GDM1 (cell line): ENCODE measurements at places on chromosomes 1 and 21.

DNA sequence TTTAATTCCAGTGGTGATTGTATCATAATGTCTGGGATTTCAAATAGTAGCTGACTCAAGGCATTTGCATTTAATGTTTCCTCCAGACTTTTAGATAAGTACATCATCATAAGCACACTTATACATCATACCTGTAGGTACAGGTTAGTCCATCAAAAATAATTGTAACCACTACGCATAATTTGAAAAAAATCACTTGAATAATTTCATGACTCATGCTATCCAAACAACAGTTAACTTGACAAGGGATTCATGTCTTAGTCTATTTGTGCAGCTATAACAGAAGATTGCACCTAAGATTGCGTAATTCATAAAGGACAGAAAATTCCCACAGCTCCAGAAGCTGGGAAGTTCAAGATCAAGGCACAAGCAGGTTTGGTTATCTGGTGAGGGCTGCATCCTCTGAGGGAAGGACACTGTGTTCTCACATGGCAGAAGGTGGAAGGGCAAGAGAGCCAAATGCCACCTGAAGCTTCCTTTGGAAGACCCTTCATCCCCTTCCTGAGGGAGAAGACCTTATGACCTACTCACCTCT, 801.7 kb upstream of the BRINP3 start:
- no peak for DNase-seq

DNA sequence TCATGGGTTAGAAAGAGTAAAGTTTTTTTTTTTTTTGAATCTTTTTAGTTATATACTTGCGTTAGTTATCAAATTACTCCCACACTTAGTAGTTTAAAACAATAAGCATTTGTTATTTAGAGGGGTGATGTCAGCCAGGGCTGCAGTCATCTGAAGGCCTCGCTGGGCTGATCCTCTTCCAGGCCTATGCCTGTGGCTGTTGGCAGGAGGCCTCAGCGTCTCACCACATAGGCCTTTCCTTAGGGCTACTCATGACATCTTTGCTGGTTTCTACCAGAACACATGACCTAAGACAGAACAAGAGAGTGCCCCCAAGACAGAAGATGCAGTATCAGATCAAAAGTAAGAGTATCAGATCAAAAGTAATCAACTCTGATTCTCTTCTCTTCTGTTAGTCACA, 167.4 kb downstream of the HHAT start:
- no peak for DNase-seq

GRCh38 chr1:118989878-118990378, 1.8 kb upstream of the TBX15 start:
- DNase-seq = no peak

- no peak for DNase-seq
Observed at GRCh38 chr21:42480736-42481135, 15.3 kb downstream of the RSPH1 start.

GRCh38 chr21:25744854-25745253, 10.1 kb downstream of the GABPA start:
- no peak for DNase-seq

GRCh38 chr1:112599477-112599876, 19.5 kb downstream of the ST7L start:
- no peak for DNase-seq

DNA sequence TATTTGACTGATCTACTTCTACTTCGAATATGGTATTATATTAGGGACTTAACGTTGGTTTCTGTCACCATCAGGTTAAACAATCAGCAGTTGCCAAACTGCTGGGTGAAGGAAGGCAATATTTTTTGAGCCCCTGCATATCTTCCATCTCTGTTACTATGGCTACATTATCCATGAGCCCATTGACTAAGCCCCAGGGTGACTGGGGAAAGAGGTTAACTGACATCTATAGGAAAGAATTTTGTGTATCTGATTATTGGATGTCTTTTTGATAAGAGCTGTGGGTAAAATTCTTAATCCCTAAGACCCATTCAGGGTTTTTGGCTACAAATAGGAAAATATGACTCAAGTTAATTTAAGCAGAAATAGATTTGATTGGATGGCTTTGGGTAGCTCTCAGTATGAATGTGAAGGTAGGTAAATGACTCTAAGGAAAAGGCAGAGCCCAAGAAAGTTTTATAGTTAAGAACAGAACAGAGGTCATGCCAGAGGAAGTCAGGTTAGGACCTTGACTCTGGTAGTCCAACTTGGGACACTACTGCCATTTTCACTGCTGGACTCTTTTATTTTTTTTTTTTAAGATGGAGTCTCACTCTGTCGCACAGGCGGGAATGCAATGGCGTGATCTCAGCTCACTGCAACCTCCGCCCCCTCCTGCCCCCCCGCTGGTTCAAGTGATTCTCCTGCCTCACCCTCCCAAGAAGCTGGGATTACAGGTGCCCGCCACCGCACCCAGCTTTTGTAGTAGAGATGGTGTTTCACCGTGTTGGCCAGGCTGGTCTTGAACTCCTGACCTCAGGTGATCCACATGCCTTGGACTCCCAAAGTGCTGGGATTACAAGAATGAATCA, 8.9 kb upstream of the XPR1 start:
- no peak for DNase-seq

- no peak for DNase-seq
Observed at GRCh38 chr1:84117868-84118267, 26.2 kb upstream of the PRKACB start.

GRCh38 chr1:42815941-42816584, 859 bp upstream of the ERMAP start:
- no peak for DNase-seq

DNA sequence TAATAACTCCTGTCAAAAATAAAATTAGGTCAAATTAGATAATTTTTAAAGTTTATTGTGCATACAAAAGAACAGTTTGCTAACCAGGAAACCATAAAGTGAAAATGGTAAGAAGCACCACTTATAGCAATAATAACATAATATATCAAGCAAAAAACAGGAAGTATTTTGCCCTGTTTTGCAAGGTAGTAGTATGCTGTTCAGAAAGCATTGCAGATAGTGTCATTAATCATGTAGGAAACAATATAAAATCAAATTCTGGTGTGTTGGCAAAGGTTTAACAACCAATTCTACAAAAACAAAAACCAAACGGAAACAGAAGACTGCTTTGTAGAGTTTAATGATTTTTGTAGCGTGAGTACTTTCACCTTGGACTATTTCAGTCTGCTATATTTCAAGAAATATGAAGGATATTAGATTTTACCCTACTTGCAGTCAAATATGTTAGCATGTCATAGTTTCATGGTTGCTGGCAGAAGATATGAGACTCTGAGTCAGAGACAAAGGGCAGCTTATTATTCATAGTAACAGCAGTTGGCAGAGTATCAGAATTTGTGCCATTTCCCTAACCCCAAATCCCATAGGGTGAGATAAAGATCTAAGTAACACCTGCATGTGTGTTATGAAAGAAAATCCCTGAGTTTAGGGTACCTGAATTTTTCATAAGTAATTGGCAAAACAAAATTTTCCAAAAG, 729.0 kb upstream of the BRINP3 start:
- DNase-seq = no peak

DNA sequence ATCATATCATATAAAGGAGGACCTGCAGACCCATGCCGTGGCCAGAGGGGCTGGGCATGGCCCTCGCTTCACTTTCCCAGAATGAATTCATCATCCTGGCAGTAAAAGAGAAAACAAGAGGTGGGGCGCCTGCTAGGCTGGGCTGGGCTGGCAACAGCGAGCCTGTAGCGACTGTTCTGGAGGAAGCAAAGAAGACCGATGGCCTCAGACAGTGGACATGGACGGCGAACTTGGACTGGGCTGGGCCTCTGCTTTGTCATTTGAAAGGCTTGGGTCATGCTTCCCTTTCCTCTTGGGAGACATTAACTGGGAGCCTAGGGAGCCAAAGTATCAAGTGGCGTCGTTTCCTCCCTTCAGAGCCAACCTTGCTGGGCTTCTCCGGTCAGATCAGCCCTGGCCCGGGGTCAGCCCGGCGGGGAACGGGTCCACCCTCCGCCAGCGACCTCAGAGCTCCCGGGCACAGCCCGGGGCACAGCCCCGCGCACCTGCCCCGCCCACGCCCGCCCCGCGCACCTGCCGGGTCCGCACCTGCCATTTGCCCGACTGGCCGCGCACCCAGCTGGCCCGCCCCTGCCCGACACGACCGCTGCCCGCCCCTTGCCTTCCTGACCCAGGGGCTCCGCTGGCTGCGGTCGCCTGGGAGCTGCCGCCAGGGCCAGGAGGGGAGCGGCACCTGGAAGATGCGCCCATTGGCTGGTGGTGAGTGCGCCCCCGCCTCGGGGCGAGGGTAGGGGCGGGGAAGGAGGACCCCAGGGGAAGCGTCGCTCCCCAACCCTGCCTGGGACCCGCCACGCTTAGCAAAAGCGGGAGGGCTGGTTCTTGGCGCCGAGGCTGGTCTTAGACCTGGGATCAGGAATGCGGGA, at the start of gene FAM3B:
Gene FAM3B, plus strand, starts transcription at position 602 of the 863 bp plus-strand sequence. Its CDS starts 79 bp downstream, at position 681.
- DNase-seq = no peak

DNA sequence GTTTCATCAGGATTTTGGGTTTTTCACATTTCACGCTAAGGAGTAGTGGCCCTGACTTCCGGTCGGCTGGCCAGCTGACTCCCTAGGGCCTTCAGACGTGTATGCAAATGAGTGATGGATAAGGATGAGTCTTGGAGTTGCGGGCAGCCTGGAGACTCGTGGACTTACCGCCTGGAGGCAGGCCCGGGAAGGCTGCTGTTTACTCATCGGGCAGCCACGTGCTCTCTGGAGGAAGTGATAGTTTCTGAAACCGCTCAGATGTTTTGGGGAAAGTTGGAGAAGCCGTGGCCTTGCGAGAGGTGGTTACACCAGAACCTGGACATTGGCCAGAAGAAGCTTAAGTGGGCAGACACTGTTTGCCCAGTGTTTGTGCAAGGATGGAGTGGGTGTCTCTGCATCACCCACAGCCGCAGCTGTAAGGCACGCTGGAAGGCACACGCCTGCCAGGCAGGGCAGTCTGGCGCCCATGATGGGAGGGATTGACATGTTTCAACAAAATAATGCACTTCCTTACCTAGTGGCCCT, 23.1 kb upstream of the TNFRSF1B start:
- no peak for DNase-seq

- DNase-seq = no peak
Observed at GRCh38 chr1:148333875-148334338, 149.2 kb downstream of the PPIAL4G start.

- DNase-seq = no peak
Observed at GRCh38 chr1:33966346-33967141, 102.7 kb downstream of the HMGB4 start.

DNA sequence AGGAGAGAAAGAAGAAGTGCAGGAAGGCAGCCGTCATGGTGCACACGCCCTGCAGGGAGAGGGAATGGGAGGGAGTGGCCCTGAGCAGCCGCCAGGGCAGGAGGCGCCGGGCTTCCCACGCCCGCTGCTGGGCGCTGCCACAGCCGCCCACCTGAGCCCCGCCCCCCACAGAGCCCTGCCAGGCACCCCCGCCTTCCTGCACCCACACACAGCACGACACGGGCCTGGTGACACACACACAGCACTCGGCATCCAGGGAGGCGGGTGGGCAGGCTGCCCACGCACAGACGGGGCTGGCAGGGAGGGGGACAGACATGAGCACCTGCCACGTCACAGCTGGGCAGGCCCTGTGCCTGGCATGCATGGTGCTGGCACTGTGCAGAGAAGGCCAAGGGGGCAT, 27.5 kb downstream of the ADGRB2 start:
- DNase-seq = no peak

DNA sequence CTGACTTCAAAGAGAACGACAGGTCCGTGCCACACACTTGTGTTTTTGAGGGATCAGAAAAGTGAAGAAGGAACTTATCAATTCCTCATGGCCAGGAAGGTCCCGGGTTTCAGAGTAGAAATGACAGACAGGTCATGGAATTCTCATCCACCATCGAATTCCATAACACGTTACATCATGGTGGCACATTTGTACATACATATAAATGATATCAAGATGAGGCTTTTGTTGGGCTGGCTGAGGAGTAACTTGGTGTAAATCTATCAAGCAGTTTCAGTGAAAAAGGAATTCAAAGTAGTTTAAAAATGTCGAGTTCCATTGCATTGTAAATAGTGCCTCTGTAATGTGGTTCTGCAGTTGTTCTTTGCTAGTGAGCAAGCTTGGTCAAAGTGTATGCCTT, 22.9 kb upstream of the GNPAT start:
- no peak for DNase-seq

DNA sequence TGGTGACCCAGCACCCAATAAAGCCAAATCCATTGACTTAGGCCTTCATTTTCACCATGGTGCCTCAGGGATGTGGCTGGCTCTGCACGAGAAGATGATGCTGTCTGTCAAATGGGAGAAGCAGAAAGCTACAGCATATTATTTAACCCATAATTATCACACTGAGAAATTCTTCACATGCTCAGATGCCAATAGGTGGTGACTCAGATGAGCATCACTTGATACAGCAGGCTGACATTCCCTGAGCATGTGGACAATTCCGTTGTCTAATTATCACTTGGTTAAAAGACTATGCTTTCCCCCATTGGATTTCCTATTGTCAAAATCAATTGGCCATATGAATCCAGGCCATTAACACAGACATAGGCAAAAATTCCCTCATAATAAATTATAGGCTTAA, 44.0 kb upstream of the HSD3B1 start:
- DNase-seq = no peak

GRCh38 chr1:110383251-110383990, 7.4 kb downstream of the SLC16A4 start:
- no peak for DNase-seq

DNA sequence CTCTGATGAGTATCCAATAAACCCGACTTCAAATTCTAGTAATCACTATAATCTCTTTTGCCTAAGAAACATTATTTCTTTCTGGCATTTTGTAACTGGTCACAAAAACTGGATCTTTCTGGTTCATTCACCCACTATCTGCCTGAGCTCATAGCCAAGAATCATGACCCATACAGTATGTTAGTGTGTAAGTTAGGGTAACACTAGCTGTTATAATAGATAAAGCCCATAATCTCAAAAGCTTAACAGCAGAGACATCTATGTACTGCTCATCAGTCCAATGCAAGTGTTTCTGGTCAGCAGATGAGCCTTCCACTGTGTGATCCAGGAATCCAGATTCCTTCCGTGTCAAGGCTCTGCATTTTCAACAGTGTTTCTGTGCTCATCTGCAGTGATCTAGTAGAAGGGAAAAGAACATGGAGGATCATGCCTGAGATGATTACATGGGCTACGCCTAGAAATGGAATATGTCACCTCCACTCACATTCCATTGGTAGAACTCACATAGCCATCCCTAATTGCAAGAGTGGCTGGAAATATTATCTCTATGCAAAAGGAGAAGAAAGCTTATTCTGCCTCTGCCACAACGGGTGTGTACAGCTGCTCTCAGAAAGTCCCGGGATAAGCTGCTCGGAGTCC, 27.7 kb downstream of the RRAGC start:
- no peak for DNase-seq

GRCh38 chr1:111801071-111801850, 45.6 kb downstream of the DDX20 start:
- no peak for DNase-seq

- no peak for DNase-seq
Observed at GRCh38 chr1:197200272-197200899, 53.9 kb upstream of the ASPM start.

DNA sequence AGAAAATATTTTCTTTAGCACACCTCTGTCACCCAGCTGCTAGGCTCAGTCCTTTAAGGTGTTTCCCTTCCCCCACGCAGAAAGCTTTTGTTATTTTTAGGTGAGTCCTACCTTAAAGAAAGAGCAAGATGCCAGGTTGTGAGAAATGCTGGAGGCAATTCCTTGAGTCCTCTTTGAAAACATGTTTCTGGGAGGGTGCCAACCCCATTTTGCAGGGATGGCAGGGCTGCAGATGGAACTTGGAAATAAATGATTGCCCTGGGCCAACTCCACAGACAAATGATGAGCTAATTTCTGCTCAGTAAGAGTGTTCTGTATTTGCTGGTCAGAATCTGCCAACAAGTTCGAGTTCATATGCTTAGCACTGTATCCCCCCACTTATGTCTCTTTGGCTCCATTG, 119.2 kb upstream of the RAB3GAP2 start:
- no peak for DNase-seq
